IPS-NIHi11 (cell line): ENCODE measurements at places on chromosomes 11 and 22.

GRCh38 chr11:28366549-28367346, 258.6 kb downstream of the METTL15 start:
- DNase-seq = no peak

- DNase-seq = no peak
Measured at GRCh38 chr11:93512073-93512475, 31.1 kb downstream of the SMCO4 start.

DNA sequence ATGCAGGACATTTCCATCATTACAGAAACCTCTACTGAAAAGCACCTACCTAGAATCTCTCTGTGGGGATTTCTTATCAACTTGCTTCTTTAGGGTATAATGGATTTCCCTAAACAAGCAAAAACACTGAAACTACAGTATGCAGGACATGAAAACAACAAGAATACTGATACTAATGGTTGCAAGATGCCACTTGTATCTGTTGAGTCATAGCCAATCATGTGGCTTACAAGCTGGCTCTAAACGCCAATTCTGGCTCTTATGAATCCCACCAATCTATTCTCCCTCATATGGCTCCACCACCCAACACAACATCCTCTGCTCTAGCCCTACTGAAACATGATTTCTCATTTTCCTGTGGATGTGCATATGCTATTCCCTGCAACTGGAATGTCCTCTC, 22.6 kb downstream of the TENM4 start:
- no peak for DNase-seq

GRCh38 chr11:13861411-13861810, 101.1 kb upstream of the SPON1 start:
- DNase-seq = no peak

DNA sequence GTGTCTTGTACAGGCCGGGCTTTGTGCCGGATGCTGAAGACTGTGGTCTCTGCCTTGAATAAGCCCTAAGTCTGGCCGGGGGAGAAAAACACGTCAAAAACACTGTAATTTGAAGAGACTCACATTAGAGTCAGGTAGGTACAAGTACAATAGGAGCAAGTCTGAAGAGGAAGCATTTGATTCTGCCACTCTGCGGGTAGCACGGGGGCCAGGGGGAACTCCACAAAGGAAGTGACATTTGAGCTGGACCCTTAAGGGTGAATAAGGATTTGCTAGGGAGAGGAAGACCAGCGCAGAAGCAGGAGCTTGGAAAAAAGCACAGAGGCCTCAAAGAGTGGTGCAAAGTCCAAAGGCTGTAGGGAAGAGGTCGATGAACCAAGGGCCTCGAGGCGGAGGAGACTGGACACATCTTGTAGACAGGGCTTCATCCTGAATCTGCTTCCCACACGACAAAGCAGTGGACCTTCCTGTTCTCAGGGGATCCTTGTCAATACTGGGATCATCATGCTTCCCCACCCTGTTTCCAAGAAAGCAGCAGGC, 38.7 kb downstream of the BUD13 start:
- DNase-seq = no peak

DNA sequence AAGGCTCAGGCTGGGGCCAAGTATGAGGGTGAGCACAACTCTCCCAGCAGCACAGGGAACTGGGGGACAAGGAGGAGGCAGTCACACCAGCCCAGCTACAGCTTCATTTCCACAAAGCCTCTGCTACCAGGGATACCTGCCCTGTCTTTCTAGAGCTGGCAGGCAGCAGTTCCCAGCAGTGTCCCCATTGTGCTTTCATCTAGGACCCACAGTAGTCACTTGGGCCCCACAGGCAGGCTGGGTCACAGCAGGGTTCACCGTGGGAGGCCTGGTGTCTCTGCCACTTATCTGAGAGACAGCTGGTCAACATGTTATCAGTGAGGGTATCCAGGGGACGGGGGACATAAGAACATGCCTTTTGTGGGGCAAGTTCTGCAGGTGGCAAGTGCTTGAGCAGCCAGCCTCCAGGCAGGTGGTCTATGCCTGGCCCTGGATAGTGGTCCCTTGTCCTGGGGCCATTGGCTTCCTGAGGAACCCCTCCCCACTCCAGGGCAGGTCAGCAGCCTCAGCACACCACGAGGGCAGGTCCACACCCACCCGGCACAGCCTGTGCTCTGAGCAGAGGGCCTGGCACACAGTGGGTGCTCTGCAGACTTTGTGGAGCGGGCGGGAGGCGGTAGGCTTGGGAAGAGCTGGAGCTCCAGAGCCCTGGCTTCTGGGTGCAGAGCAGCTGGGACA, 29.9 kb downstream of the GNAZ start:
- DNase-seq = no peak

DNA sequence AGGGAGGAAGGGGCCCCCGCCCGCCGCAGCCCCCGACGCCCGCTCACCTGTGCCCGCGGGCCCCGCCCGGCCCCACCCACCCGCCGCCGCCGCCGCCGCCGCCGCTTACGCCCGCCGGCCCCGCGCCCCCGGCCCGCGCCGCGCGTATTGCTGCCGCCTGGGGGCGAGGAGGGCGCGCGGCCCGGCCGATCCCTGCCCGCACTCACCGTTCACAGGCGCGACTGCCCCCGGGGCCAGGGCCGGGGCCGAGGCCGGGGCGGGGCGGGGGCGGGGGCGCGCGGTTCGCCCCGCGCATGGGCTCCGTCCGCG, 212 bp downstream of the HRAS start:
- no peak for DNase-seq

DNA sequence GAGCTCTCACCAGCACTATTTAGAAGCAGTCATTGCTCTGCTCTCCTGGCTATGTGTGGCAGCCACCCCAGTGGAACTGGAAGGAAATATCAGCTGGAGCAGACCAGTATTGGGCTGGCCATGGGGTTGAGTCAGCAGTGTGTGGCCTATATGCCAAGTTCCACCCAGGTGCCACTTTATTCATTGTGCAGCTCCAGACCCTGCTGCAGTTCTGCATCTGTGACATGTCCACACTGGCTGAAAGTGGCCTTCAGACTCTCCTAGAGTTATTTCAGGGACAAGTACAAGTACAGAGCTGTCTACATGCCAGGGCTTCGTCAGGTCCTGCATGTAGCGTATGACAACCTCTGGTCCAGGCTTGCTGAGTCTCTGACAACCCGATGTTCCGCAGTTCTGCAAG, 55.2 kb downstream of the CABIN1 start:
- DNase-seq = no peak

- DNase-seq = no peak
Measured at GRCh38 chr11:73145986-73146575, 4.0 kb upstream of the FCHSD2 start.

- no peak for DNase-seq
Measured at GRCh38 chr11:113142508-113142907, 171.9 kb upstream of the TTC12 start.

DNA sequence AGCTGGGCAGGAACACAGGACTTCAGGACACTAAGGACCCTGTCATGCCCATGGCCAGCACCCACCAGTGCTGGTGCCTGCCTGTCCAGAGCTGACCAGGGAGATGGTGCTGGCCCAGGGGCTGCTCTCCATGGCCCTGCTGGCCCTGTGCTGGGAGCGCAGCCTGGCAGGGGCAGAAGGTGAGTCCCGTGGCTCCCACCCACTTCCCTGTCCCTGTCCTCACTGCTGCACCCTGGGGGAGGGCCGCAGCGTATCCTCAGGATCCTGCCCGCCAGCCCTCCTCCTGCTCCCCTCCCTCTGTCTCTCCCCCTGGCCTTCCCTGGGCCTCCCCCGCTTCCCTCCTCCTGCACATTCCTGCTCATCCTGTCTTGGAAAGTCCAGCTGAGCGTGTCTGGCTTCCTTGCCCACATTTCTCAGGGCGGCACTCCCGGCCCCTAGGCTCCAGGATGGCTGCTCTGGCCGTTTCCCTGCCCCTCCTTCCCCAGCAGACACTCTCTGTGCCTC, 8.7 kb downstream of the CSF2RB start:
- peak; percentile 69 for DNase-seq

DNA sequence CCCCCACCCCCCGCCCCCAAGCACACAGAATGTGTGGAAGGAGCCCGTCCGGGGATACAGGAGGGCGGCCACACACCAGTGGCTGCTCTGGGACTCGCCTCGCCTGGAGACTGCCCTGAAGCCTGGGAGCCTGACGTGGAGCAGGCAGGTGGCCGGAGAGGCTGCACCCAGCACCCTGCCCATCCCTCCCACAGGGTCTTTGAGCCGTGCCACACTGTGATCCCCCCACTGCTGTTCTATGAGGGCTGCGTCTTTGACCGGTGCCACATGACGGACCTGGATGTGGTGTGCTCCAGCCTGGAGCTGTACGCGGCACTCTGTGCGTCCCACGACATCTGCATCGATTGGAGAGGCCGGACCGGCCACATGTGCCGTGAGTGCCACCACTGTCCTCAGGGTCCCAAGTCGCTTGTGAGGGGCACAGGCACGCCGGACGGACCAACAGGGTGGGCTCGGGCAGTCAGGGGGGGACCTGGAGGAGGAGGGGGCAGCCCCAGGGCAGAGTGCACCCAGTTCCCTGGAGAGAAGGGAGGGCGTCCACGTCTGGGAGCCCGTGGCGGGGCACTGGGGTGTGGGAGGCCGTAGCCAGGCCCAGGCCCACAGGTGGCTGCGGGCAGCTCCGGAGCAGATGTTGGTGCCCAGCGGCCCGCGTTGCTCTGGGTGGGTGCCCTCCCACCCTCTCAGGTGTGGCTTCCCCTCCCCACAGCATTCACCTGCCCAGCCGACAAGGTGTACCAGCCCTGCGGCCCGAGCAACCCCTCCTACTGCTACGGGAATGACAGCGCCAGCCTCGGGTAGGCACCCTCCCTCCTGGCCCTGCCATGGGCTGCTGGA, 27.0 kb upstream of the MUC5B start:
- DNase-seq = peak; percentile 11

GRCh38 chr11:115287266-115287665, 216.9 kb downstream of the CADM1 start:
- DNase-seq = no peak

DNA sequence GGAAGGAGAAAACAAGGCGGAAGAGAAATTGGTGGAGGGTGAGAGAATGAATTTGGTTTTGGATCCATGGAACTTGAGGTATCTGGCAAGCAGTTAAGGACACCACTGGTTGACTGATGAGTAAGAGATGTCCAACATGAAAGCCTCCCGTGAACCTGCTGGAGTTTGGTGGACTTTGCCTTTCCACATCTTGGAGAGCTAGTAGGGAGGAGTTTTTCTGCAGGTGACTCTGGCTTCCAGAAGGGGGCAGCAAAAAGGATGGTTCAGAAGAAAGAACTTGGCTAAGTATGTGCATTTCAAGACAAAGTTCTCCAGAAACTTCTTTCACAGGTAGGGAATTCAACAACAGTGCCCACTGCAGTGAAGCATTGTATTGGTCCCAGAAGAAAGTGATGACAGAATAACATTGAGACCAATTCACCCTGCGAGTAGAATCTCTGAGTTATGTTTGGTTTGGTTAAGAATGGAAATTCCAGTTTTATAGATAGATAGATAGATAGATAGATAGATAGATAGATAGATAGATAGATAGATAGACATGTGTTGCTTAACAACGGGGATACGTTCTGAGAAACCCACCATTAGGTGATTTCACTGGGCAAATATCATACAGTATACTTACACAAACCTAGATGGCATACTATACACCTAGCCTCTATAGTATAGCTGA, 28.5 kb downstream of the DCDC1 start:
- peak; percentile 59 for DNase-seq

GRCh38 chr11:133978794-133979193, 22.0 kb upstream of the IGSF9B start:
- DNase-seq = no peak

DNA sequence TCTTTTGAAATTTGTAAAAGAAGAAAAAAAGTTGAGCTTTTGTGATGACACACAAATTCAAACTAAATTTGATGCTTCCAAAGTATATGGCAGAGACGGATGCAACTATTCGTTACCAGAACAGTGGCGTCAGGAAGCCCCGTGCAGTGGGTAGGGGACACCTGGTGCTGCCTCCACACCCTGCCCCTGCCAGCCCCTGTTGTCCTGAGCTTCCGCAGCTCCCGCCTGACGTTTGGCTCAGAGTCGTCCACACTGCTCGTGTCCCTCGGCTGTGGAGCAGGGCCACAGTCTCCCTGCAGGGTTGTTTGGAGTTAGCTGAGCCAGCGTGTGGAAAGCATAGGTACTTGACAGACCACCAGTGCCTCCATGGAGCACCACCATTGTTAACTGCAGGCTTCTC, 86.3 kb downstream of the ATXN10 start:
- DNase-seq = no peak

GRCh38 chr11:63829823-63830489, 9.0 kb upstream of the MARK2 start:
- peak; percentile 74 for DNase-seq

DNA sequence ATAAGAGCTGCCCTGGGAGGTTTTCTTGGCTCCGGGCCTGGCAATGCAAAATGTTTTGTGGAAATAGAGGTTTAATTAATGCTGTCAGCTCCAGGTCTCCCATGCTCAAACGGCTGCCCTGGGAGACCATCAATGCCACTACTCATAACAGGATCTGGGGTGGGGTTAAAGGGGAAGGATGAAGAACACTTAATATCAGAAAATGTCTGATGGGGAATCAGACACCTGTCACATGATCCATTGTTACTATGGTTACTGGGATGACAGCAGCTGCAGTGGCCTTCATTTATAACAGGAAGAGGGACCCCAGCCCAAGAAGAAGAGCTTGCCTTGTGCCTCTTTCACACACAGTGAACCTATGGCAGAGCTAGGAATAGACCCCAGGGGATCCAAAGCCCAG, 2.2 kb upstream of the SYT13 start:
- no peak for DNase-seq

DNA sequence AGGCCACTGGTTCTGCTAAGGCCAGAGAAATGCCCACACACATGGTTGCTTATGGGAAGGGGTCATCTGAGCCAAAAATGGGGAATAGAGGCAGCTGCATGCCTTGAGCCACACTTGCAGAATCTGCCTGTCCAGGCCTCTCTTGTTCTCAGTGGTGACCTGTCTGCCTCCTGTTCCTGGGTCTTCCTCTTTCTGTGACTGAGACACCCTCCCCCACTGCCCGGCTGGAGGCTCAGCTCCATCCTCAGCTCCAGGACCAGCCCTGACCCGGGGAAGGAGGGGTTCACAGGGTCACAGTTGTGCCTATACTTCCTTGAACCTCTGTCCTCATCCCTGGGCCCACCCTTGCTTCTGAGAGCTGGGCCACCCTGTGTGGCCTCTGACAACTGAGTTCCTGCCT, 52.3 kb downstream of the CSF2RB start:
- DNase-seq = no peak

- DNase-seq = no peak
Measured at GRCh38 chr11:129145276-129145675, 46.8 kb downstream of the ARHGAP32 start.

GRCh38 chr11:111417766-111418435, 38.8 kb upstream of the POU2AF1 start:
- no peak for DNase-seq
